Hematopoietic multipotent progenitor cell (in vitro differentiated cells): ENCODE measurements at places on chromosomes 1 and 21.

DNA sequence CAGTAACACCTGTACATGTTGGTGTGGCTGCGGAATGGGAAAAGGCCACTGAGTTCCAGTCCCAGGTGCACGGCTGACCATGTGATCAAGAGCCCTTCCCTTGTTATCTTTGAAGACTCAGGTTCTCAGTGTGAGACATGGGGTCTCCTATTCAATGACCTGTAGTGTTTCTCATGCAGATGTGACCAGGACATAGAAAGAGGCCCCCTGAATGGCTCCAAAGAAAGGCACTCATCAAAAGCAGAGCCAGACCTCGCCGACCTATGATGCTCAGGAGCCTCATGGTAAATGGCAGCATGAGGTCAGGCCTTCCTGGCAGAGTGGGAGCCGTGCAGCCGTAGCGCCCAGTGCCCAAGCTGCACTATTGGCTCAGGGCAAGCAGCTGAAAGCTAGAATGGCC is 42.3 kb upstream of the HAO2 start:
- no peak for DNase-seq

DNA sequence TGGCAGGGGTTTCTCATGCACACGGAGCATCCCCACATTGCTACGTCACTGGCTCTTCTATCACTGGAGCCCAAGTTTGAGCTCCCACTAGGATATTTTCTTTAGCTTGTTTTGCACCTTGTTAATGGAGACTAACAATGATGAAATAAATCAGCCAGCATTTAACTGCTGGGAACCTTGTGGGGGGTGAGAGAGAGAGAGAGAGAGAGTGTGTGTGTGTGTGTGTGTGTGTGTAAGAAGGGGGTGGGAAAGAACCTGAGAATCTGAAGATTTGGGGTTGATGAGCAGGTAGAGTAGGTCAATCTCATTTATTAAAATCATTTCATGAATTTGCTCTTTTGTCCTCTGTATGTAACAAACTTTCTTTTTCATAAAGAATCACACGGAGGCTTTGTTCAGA is 624 bp downstream of the C8B start:
- no peak for DNase-seq

GRCh38 chr1:96473791-96474434 is 247.7 kb upstream of the PTBP2 start:
- DNase-seq, result no peak

- no peak for DNase-seq
Measured at GRCh38 chr1:54800041-54800898, 853 bp downstream of the TTC22 start.

DNA sequence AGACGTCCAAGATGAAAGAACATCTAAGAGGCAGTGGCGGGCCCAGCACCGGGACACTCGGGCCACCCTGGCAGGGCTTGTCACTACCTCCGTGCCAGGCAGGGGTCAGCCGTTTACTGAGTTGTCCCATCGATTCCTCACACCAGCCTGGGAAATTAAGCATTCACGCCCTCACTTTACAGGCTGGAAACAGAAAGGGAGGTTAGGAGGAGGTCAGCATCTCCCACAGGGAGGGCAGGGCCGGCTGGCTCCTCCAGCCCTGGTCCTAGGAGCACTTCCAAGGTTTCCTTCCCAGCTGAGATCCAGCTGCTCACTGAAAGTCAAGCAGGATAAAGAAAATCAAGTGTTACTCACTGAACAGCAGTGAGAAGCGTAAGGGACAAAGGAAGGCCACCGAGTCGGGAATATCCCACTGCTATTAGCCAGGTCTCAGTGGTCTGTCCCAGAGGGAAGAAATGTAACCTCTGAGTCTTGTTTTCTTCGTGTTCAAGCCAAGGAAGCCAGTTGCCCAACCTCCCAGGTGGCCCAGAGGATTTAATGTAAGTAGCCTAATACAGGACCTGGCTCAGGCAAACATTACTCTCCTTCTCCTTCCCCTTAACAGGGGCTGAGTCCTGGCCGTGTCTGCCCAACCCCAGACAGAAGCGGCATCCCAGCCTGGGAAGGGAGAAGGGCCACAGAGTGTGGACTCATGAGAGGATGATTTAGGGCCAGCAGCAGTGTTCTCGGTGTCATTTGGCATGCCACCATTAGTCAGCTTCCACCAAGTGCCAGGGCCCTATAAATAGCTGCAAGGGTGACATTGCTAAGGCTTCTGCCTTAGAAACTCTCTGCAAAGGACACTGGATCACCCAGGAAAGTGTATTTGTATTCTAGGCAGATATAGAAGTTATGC is 203.1 kb upstream of the GALNT2 start:
- no peak for DNase-seq

DNA sequence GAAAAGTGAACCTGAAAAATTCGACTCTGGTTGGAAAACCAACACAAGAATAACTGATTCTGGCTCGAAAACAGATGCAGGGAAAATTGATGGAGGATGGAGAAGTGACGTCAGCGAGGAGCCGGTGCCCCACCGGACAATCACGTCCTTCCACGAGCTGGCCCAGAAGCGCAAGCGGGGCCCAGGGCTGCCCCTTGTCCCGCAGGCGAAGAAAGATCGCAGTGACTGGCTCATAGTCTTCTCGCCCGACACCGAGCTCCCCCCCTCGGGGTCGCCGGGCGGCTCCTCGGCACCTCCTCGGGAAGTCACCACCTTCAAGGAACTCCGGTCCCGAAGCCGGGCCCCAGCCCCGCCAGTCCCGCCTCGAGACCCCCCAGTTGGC is 1.9 kb downstream of the RUSC1 start:
- DNase-seq, result peak; percentile 9

- DNase-seq, result peak; percentile 37
Measured at GRCh38 chr1:101136739-101137138, 100.1 kb upstream of the S1PR1 start.

GRCh38 chr1:190578526-190578925 is 100.9 kb upstream of the BRINP3 start:
- no peak for DNase-seq

- DNase-seq, result no peak
Measured at GRCh38 chr1:203306965-203307541, 1.7 kb downstream of the BTG2 start.

DNA sequence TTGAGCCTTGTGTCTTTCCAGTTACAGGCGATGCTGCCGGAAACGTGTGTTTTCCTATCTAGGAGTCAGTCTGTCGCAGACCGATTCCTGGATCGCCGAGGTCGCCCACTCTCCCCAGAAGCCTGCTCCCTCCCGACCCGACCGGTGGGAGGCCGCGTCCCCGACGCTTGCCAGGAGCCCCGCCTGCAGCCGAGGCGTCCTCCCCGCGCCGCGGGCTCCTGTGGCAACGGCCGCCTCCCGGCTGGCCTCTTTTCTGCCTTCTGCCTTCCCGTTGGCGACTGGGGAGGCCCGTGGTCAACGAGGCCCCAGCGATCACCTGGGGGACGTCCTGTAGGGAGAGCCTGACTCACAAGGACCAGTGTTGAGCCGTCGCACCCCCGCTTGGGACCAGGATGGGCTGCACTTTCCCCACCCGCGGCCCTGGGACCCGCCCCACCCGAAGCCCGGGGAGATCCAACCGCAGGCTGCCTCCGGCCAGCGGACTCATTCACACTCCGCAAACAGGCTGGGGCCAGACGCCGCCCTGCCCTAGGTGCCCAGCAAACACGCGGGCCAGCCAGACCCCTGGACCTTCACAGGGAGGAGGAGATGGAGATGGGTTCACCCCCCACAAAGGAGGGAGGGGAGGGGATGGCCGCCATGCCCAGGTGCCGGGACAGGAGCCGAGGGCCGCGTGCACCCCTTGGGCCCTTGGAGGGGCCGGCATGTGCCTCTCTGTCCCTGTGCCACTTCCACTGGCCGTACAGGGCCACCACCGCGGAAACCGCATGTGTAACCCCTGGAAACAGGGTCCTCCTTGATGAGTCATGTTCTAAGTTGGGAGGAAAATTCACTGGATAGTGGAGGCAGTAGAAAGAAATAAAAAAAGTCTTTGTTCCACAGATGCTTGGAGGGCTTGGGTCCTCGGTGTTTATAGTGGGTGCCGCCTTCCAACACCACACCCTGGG is 7.2 kb upstream of the COL6A1 start:
- DNase-seq, result peak; percentile 58

- DNase-seq, result no peak
Measured at GRCh38 chr1:40439247-40439646, 11.0 kb upstream of the ZFP69B start.

DNA sequence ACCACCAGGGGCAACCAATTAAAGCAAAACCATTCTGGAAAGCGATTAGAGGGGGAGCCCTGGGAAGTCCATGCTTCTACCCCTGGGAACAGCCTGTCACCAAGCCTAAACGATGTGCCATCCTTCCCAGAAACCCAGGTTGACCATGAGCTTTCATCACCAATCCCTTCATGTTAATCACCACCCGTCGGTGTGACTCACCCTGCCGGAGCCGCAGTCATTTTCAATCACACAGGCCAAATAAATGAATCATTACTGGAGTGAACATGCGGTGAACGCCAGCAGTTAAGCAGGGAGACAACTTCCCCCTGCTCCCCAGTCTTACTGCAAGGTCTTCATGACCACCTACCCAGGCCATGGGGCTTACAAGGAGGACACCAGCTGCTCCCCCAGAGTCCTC is 308.8 kb downstream of the AJAP1 start:
- no peak for DNase-seq

DNA sequence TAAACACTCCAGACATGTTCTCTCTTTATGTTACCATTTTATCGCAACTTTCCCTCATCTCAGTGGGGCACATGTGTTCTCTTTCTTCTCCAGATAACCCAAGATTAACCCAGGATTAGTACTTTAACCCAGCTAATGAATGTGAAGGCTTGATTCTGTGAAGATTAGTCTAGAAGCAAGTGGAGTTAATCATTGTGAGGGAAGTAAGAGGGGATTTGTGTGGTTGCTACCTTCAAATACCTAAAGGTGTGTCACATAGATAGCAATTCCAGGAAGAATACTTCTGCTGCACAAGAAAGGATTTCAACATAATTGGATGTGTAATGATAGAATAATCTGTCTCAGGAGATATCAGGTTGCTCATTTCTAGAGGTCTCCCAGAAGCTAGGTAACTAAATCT is 327.1 kb downstream of the PBX1 start:
- DNase-seq, result no peak

- no peak for DNase-seq
Measured at GRCh38 chr21:25842925-25843324, 108.2 kb downstream of the GABPA start.

- no peak for DNase-seq
Measured at GRCh38 chr1:59062743-59063142, 234.2 kb upstream of the FGGY start.

DNA sequence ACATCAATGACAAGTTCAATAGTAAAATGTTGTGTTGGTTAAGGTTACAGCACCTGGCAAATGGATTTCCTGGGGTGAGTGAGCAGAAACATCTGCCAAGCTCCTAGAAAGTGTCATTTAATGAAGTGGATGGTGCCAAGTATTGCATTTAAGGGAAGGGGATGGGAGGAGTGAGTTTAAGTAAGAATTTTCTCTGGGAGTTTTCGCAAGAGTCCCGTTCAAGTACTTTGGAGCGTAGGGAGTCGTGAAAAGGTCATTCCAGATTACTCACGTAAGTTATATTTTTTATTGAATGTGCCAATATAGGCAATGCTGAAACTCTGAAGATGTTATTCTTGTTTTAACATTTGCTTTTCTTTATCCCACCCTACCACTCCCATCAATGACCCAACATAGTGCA is 117.4 kb upstream of the RAB3GAP2 start:
- no peak for DNase-seq

DNA sequence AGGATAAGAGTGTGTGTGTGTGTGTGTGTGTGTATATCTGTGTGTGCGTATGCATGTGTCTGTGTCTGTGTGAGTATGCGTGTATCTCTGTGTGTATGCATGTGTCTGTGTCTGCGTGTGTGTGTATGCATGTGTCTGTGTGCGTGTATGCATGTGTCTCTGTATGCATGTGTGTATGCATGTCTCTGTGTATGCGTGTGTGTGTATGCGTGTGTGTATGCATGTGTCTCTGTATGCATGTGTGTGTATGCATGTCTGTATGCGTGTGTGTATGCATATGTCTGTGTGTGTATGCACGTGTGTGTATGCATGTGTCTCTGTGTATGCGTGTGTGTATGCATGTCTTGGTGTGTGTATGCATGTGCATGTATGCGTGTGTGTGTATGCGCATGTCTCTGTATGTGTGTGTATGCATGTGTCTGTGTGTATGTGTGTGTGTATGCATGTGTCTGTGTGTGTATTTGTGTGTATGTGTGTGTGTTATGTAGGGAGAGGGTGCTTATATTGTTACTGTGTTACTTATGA is 247.8 kb downstream of the DYRK1A start:
- no peak for DNase-seq

- no peak for DNase-seq
Measured at GRCh38 chr1:207990455-207990854, 79.5 kb upstream of the CD34 start.

GRCh38 chr21:41152147-41152546 is 15.8 kb upstream of the BACE2 start:
- no peak for DNase-seq

- no peak for DNase-seq
Measured at GRCh38 chr1:50335036-50335435, 88.2 kb downstream of the DMRTA2 start.

DNA sequence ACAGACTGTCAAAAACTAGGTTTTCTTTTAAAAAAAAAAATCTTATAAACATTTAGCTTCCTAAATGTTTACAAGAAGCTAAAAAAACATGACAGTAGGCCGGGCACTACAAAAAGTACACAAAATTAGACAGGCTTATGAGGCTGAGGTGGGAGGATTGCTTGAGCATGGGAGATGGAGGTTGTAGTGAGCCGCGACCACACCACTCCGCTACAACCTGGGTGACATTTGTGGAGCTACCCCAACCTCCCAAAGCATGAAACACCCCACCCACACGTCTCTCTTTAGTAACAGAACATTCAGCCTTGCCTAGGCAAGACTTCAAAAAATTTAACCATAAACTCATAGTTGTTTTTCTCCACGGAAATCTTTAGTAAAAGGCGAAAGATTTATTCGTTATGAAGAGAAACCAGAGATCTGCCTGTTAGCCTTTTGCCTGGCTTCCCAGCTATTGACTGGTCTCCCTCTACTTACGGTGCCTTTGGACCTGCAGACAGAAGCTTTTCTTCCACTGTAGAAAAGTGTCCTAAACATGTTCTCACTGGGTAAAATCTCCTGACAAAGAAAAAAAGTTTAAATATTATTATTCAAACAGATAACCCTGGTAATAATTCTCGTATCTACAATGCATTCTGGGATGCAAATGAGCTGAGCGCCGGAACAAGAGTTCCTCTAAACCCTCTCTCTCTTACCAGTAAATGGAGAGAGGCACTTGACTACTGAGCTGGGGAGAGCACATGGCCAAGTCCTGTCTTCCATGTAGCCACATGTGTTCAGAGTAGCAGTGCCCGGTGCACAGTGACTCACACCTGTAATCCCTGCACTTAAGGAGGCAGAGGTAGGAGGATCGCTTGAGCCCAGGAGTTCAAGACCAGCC is 9.2 kb downstream of the RNU5D-1 start:
- DNase-seq, result peak; percentile 97

DNA sequence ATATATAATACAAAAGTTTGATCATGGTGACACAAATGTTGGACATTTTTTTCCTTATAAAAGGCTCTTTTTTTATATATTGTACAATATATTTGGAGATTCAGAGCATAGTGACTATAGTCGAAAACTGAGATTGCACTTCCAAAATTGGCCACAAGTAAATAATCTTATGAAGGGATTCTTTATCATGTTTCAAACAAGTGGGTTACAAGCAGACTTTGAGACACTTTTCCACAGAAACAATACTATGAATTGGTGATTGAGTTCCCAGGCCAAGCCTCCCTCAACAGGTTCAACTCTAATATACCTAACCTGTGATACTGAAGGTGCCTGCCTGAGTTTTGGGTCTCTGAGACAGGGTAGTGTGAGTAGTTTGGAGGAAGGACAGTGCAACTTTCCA is 13.8 kb downstream of the LEPR start:
- no peak for DNase-seq

- peak; percentile 82 for DNase-seq
Measured at GRCh38 chr1:84620720-84621313, 46.6 kb upstream of the CTBS start.
